ENCODE measurements at places on chromosomes 2 and 18. TPM values are rescaled to one million over a fixed set of nuclear protein-coding genes. Genes with fewer than 3 reads are reported as not detected.

DNA sequence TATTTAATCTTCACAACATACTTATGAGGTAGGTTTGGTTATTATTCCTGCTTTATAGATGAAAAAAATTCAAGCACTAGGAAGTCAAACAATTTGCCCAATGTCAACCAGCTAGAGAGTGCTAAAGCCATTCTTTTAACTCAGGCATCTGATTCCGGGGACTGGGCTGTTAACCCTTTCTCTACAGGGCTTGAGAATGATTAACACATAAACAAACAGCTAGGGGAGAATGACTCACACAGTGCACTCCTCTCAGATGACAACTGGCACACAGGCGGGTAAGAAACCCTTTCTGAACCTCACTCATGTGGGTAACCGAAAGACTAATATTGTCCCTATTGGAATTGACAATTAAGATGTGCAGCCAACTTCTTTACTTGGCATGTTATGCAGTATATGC lies 86.3 kb upstream of the FSHR start:
- DNase-seq: no peak

The LOXL3 gene
- total RNA-seq: 4.1 TPM

DNA sequence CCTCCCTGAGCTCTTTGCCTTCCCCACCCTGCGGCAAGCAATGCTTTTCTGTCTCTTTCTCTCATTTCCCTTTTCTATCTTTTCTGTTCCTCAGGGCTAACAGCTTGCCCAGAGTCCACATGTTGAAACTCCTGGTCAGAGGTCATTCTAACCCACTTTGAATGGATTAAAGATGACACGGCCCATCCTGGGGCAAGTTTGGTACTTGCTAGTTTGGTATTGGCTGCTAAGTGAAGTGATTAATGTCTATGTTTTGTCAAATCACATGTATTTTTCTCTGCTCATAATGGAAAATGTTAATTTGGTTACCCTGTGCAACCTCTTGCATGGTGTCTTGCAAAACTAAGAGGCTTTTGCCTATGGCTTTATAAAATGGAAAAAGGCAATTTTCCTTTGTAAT lies 960.2 kb downstream of the CNTNAP5 start:
- no peak for DNase-seq

- no peak for DNase-seq
Observed at GRCh38 chr2:108139521-108139920, 100.2 kb upstream of the SULT1C3 start.
